ENCODE measurements at places on chromosomes 12 and 14.
A peak's percentile ranks its signal among the peaks of the same experiment; 100 is the strongest.

DNA sequence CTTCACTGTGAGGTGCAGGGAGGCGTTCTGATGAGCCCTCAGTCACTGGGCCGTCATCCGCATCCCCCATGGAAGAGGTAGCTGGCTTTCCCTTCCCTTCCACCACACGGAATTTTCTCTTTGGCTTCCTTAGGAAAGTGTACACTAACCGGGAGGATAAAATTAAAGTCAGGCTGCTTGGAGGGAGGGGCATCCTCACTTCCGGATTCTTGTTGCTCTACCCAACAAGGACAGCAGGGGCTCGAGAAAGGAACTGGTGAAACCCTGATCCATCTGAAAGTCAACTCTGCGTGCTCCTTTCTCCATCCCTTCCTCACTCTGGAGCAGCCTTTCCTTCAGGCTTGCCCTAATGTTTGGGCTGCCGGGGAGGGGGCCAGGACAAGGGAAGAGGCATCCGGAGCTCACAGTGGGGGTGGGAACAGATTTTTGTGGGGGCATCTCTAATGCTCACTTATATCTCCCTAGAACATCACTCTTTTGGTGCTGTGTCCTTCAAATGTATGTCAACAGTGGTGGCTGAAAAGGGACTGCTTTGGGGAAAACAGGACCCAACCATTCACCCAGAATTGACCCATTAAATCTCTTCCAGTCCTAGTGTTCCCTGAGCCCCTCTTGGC, 101.4 kb upstream of the FKBP4 start:
- no peak for DNase-seq

DNA sequence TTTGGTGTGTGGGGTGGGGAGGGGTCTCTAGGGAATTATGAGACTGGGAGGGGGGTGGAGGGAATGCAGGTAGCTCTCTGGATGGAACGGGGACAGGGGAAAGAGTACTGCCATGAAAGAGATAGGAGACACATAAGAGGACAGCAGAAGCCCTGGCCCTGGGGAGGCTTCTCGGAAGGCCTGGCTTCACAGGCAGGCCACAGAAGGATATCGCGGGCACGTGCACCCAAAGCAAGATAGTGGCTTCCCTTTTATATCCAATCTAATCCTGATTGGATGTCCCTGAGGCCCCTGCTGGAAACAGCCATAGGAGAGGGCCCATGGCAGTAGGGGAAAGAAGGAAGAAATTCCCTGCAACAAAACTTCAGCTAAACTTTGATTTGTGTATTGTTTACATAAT, 113.5 kb downstream of the GCH1 start:
- DNase-seq: no peak

DNA sequence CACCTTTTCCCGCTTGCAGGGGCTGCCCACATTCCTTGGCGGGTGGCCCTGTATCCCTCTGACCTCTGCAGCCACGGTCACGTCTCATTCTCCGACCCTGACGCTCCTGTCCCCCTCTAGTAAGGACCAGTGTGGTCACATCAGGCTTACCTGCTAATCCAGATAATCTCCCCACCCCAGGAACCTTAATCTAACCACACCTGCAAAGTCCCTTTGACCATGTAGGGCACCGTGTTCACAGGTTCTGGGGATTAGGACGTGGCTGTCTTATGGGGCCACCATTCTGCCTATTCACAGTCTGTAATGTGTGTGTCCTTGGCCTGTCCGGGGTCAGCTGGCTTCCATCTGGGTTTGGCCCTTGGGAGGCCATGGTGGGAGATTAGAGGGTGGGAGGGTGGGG, 368.9 kb downstream of the AACS start:
- DNase-seq: no peak

GRCh38 chr14:86654558-86655184, 1124.7 kb downstream of the FLRT2 start:
- DNase-seq: peak; percentile 22

GRCh38 chr14:93951635-93952540, 24.5 kb downstream of the ASB2 start:
- no peak for DNase-seq

DNA sequence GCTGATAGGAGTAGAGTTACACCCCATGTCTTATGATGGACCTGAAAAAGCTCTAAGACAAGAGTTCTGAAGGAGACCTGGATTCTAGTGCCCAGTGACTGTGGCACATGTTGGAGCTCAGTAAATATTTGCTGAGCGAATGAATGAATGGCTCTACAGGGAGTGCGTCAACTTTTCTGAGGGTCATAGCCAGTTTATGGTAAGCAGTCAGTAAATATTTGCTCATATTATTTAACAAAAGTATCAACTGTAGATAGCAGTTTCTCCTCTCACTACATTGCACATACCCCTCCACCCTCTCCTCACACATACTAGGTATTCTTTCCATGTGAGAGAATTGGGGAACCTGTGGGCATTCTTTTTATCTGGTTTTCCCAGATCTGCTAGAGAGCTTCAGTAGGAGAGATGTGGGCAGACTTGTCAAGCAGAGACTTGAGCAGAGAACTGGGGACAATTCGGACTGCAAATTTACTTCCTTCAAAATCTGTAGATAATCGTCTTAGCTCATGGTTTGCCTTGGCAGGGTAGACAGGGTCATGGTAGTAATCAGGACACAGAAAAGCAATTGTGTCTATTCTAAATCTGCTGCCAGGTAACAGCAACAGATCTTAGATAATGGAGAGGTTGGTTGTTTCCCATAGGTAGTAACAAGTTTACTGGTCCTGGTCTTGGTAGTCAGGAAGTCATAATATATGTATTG, 5.7 kb downstream of the SLC4A8 start:
- no peak for DNase-seq

GRCh38 chr12:49979016-49979586, 6.4 kb downstream of the AQP6 start:
- DNase-seq: no peak

- DNase-seq: no peak
Observed at GRCh38 chr12:130016194-130016593, 112.4 kb upstream of the TMEM132D start.

- no peak for DNase-seq
Observed at GRCh38 chr14:64293976-64294671, at the start of gene ESR2. Gene ESR2, minus strand, starts transcription at chr14:64294371. Its CDS starts 11,386 bp downstream, at chr14:64282985.

DNA sequence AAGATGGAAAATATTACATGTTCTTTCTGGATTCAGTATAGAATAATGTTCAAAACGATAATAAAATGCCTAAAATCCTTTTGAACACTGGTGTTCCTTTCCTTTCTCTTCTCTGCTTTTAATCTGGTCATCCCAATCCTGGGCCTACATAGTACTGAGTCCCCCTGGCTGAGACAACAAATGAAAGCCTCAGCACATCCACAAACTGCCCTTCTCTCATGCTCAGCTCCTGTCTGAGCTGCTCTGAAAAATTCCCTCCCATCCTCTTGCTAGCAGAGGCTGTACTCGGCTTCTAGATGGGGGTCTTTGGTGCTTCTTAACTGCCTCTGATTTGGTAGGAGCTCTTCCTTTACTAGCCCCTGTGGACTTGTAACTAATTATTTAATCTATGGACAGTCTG, 232.3 kb downstream of the MED13L start:
- DNase-seq: no peak

DNA sequence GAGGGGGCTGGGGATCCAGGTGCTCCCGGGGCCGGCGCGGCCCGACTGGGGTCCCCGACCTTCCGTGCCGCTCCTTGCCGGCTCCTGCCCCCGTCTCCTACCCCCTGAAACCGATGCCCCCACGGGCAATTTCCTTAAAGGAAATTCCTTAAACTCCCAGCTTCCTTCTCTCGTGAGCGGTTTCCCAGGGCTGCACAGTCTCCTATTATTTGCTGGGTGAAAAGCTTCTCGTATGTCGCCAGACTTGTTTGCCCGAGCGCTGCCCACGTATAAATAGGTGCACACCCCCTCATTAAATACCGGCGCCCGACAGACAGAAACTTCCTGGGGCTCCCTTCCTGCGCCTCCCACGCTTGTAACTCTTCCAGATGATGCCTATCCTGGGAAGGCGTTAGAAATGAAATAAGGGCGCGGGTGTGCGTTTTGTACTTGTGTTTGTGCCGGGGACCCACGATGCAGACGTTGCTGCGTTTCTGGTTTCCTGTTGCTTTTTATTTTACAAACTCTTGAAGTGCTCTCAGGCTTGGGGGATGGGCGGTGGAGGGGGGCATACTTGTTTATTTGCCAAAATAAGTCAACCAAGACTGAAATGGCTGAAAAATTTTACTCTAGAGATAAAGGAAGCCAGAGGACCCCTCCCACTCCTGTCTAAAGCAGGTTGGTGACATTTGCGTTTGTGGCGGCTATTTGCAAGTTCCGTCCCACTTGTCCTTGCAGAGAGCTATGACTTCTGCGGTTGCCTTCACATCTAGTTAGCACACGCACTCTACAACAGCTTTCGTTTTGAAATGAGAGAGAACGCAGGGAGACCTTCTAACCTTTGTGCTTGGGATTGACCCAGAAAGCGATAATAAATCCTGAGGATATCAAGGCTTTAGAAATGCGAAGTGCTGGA, 1.0 kb downstream of the HIP1R start:
- DNase-seq: peak; percentile 74

DNA sequence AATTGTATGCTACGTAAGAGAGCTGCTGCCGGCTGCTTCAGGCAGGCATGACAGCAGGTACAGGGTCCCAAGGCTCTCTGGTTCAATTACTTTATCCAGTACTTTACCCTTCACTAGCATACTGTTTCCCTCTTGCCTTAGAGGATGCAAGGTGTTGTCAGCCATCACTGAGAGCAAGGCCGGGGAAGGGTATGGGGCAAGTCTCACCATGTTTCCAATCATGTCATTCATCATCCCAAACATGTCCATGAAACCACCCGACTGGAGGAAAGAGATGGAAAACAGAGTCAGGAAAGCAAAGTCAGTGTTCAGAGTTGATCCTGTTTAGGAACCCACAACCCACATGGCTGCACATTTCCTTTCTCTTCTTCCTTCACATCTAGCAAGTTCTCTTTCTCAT, 2.4 kb downstream of the MLF2 start:
- peak; percentile 16 for DNase-seq

GRCh38 chr14:54253195-54253947, 143.4 kb upstream of the CDKN3 start:
- peak; percentile 89 for DNase-seq

All from mammary epithelial cell (primary cell).